ENCODE measurements at places on chromosomes 12 and 14.

DNA sequence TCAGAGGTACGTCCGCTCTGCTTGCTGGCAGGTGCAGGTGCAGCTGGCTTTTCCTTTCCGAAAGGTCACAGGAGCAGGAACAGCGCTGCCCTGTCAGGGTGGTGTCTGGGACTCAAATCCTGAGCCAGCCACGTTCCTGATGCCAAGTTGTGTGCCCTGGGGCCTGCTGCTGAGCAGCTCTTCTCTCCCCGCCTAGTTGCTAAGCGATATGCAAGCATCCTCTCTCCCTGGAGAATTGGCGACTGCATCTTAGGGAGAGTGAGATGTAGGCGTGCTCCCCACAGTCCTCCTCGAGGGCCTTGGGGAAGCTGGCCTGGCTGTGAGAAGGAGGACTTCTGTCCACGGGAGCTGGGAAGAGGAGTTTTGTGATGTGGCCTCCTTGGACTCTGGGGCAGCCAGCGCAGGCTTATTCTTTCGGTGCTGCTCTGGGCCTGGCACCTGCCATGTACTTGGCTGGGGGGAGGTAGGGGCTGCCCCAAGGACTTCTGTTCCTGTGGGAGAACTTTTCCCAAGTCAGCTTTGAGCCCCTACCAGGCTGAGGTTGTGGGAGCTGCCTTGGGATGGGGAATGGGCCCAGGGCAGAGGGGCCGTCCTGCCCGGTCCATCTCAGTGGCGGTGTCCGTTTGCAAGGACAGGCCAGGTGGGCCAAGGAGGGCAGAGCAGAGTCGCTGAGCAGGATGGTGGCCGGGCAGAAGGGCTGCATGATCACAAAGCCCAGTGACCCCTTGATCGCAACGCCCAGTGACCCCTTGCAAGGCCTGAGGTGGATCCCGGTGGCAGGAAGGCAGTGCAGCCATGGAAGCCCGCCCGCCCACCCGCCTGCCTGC is 183.5 kb downstream of the ADGRD1 start:
- DNase-seq: no peak

- no peak for DNase-seq
Observed at GRCh38 chr12:55686366-55687010, 21.2 kb downstream of the ITGA7 start.

DNA sequence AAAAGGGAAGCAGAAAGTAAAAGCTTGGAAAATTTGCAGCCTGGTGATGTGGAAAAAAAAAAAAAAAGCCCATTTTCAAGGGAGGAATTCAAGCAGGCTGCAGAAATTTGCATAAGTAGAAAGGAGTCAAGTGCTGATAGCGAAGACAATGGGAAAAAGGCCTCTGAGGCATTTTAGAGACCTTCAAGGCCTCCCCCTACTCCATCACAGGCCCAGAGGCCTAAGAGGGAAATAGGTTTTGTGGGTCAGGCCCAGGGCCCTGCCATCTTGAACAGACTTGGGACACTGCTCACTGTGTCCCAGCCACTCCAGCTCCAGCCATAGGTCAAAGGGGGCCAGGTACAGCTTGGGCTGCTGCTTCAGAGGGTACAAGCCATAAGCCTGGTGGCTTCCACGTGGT is 13.8 kb upstream of the PRKD1 start:
- DNase-seq: no peak

DNA sequence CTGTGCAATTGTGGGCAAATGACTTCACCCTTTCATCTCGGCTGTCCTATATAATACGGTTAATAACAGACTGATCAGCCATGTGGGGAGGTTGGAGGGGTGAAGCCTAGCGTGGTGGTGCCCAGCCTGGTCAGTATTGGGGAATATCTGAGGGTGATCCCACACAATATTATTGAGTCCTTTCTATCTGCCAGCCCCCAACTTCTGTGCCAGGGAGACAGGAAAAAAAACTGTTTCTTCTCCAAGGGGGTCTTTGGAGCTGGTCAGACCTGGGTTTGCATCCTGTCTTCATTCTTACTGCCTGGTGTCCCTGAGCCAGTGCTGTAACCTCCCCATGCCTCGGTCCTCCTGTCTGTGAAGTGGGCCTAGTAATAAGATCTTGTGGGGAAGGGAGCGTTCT is 6.5 kb downstream of the CYP46A1 start:
- no peak for DNase-seq

- DNase-seq: no peak
Observed at GRCh38 chr14:98912655-98913054, 359.3 kb downstream of the BCL11B start.

DNA sequence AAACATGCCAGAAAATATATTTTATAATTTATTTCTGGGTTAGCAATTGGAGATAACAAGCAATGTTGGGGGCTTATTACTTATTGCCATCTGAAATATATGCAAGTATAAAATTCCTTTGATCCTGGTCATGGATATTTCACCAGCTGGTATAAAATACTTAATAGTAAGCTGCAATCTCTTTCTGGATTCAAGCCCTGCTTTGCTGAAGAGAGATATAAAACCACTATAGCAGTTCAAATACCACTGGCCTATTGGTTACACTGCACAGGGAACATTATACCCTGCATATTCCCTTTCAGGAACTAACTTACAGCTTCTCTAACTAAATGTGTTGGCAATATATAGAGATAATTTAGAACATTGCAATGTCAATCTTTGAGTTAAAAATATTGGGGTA is 546.2 kb upstream of the ATP2B1 start:
- no peak for DNase-seq

GRCh38 chr12:98572010-98572409 is 21.5 kb upstream of the SLC25A3 start:
- no peak for DNase-seq

- DNase-seq: no peak
Observed at GRCh38 chr14:24066496-24067132, 4.7 kb upstream of the CPNE6 start.

DNA sequence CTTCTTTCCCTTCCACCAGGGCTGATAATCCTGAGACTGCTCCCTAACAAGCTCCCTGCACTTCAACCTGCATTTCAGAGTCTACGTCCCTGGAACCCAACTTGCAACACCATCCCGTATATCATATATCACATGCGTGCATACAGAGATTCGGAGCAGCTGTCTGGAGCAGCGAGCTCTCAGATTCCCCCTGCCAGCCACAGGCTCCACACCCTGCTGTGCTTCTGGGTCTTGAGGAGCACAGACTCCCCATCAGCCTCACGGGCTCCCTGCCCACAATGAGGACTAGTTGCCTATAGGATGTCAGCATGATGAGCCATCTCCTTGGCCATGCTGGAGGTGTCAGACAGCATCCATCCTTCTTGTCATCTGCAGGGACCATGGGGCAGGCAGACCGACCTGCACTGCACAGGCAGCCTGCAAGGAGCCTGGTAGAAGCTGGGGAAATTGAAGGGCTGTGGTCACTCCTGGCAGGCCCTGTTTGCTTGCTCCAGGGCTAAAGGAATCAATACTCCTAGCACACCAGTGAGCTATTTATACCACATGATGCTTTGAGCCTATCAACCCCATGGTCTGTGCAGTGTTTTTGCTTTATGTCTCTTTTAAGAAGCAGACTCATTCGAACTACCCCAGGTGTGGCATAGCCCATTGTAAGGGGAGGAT is 19.6 kb upstream of the HDAC7 start:
- DNase-seq: no peak

- DNase-seq: no peak
Observed at GRCh38 chr12:71605039-71605438, 58.6 kb downstream of the ZFC3H1 start.

GRCh38 chr14:61337893-61338292 is 16.5 kb downstream of the PRKCH start:
- peak; percentile 46 for DNase-seq

DNA sequence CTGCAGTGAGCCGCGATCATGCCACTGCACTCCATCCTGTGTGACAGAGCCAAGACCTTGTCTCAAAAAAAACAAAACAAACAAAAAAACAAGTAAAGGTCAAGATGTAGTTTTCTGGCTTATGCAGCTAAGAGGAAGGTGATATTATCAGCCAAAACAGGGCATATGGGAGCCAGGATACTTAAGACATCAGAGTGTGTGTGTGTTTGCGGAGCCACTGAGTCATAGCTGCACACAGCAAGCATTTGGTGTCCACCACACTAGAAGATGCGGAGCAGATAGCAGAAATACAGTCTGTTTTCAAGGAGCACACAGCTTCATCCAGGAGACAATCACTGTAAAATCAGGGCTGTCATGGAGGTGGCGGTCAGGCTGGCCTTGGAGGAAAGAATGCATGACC is 72.6 kb upstream of the REP15 start:
- DNase-seq: no peak

DNA sequence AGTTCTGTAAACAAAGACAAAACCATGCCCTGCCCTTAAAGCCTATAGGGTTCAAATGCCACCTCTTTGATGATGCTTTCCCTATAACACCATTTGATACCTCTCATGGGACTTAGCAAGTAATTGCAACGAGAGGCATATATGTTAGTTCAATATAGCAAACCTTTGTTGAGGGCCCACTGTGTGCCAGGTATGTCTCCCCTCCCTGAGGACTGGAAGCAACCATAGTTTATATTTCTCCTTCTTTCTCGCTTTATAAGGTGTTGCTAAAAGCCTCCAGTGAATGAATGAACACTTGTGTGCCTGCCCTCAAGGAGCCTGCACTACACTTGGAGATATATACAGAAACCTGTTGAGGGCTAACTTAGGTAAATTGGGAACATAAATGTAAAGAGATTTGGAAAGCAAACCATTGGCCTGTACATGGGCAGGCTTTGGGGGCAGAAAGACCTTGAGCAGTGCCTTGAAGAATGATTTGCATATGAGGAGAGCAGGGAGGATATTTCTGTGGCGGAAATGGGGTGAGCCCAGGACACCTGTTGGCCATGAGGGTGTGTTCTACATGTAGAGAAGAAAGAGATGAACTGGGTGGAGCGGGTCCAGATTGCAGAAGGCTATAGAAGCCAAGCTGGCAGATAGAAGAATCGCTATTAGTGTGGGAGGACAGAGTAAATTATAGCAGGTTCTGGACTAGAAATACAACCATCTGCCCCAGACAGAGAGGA is 1.8 kb upstream of the CKAP4 start:
- DNase-seq: no peak

DNA sequence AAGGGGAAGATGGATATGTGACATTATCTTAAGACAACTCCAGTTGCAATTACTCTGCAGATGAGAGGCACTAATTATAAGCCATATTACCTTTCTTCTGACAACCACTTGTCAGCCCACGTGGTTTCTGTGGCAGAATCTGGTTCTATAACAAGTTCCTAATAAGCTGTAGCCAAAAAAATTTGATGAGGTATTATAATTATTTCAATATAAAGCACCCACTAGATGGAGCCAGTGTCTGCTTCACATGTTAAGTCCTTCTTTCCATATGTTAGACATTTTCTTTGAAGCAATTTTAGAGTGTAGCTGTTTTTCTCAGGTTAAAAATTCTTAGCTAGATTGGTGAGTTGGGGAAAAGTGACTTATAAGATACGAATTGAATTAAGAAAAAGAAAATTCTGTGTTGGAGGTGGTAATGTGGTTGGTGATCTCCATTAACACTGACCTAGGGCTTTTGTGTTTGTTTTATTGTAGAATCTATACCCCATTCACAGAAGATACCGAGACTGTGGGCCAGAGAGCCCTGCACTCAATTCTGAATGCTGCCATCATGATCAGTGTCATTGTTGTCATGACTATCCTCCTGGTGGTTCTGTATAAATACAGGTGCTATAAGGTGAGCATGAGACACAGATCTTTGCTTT is 36.9 kb downstream of the PSEN1 start:
- no peak for DNase-seq

- DNase-seq: peak; percentile 85
Observed at GRCh38 chr12:3275171-3276041, 198.2 kb downstream of the TSPAN9 start.

- DNase-seq: no peak
Observed at GRCh38 chr12:119082016-119082415, 96.7 kb upstream of the HSPB8 start.

DNA sequence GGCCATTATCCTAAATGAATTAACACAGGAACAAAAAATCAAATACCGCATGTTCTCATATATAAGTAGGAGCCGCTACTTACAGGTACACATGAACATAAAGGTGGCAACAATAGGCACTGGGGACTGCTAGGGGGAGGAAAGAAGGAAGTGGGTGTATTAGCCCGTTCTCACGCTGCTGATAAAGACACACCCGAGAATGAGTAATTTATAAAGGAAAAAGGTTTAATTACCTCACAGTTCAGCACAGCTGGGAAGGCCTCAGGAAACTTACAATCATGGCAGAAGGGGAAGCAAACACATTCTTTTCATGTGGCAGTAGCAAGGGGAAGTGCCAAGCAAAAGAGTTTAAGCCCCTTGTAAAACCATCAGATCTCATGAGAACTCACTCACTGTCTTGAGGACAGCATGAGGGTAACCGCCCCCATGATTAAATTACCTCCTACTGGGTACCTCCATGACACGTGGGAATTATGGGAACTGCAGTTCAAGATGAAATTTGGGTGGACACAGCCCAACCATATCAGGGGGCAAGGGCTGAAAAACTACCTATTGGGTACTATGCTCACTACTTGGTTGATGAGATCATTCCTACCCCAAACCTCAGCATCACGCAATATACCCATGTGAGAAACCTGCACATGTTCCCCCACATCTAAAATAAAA is 16.4 kb upstream of the MIA2 start:
- DNase-seq: no peak

GRCh38 chr14:76456200-76456599 is 80.3 kb downstream of the ESRRB start:
- DNase-seq: peak; percentile 49

DNA sequence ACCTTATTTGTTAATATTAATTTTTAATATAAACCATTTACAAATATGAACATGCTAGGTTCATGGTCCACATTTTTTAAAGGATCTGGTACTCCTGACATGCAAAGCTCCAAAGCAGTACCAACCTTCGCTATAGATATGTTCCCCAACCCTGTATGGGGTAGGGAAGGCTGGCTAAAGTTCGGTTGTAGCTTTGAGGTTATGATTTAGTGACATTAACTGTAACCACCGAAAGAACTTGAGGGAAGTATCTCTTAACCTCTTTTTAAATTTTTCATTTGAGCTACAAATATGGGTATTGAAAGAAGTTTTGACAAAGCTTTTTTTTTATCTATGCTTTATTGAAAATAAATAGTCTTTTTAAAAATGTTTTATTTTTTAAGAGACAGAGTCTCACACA is 115.5 kb downstream of the DYRK2 start:
- no peak for DNase-seq

DNA sequence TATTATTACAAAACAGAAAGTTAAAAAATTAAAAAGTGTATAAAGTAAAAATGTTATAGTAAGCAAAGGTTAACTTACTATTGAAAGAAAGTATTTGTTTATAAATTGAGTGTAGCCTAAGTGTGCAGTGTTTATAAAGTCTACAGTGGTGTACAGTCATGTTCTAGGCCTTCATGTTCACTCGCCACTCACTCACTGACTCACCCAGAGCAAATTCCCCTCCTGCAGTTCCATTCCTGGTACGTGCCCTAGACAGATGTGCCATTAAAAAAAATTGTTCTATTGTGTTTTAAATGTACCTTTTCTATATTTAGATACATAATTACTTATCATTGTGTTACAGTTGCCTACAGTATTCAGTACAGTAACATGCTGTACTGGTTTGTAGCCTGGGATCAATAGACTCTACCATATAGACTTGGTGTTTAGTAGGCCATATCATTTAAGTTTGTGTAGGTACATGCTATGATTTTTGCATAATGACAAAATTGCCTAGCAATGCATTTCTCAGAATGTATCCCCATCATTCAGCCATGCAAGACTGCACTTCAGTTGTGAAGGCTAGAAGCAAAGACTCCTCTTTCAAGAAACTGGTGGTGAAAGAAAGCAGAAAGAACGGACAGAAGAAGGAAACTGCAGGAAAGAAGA is 100.6 kb downstream of the DACT1 start:
- peak; percentile 6 for DNase-seq

GRCh38 chr12:15268309-15268708 is 47.1 kb upstream of the RERG start:
- DNase-seq: no peak

GRCh38 chr12:58487255-58487654 is 433.0 kb downstream of the LRIG3 start:
- no peak for DNase-seq
